Left cardiac atrium (tissue), 4 donors: ENCODE measurements at places on chromosomes 7 and 10.

- no peak for DNase-seq
Measured at GRCh38 chr10:98403812-98404504, 11.0 kb downstream of the PYROXD2 start.

DNA sequence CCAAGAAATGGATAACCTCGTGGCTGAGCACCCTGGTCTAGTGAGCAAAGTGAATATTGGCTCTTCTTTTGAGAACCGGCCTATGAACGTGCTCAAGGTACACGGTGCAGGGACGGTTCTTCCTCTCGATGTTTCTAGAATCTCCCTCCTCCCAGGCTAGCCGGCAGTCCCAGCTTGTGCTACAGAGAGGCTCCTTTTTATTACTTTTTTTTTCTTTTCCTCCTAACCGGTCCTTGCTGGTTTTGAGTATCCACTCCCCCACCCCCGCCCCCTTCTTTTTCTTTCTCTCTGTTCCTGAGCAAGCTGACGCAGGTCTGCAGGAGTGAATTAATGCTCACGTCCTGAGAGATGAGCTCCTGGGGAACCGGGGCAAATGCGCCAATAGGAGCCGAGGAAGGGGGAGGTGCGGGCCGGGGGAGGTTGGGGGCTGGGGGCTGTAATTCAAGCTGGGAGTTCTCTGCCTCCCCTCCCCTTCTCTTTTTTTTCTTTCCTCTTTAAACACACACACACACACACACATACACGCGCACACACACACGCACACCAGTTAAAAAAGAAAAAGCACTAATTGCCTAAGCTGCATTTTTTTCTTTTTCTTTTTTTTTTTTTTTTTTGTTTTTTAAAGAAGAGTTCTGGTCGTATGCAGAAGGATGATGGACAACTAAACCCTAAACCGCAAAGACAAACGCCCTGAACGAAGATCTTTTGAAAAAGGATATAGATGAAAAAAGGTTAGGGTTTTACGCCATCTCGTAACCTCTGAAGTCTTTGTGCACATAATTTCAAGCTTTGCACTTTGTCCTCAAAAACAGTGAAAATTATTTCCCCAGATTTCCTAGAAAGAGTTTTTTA lies 6.6 kb downstream of the CPA2 start:
- DNase-seq = no peak

DNA sequence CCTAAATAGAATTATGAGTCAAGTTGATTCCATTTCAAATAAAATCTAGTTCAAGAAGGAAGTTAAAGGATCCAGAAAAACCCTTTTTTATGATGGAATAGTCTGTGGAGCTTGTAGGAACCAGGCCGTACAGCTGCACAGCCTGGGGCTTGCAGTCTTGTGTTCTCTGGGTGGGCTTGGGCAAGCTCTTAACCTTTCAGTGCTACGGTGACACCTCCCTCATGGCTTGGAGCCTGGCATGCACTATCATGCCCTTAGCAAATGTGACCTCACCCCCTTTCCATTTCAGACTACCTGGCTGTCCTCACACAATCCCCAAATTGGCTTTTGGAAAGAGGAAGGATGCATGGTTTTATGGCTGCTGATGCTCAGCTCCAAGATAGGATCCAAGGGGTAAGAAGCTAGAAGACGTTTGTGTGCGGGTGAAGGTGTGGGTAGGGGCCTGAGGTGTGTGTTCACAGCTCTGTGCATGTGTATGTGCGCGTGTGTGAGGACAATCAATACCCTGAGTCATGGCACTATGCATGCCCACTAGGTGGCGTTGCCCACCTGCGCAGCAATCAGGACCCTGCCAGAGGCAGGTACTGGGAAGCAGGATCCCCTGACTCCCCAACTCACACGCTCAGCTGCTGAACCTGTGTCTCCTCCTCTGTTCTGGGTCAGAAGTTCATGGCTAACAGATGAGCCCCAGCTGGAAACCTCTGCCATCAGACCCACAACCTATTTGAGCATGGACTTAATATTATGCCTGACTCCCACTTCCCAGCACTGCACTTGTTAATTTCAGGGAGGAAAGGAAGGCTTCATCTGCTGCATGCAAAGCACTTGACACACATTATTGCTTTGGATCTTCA lies 113.4 kb downstream of the PTPN20 start:
- peak; percentile 60 for DNase-seq

GRCh38 chr7:99095698-99096097 lies 48.2 kb downstream of the SMURF1 start:
- DNase-seq = no peak

DNA sequence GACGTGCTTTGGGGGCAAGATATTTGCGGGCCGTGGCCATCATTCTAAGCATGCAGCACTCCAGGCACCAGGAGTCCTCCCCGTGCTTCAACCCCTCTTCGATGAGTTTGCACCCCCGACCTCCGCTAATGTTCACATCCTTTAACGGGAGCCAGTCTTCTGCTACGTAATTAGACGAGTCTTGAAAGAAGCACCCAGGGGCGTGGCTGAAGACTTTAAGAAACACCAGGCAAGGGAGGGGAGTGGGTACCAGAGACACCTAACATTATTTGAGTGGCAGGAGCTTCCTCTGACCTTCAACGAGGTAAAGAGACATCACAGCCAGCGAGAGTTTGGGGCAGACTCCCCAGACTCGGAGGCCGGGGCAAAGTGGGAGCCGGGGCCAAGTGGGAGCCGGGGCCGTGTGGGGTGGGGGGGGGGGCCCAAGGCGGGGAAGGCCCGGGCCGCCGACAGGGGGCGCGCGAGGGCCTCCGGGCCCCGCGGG lies 31.1 kb upstream of the TOMM7 start:
- peak; percentile 53 for DNase-seq

DNA sequence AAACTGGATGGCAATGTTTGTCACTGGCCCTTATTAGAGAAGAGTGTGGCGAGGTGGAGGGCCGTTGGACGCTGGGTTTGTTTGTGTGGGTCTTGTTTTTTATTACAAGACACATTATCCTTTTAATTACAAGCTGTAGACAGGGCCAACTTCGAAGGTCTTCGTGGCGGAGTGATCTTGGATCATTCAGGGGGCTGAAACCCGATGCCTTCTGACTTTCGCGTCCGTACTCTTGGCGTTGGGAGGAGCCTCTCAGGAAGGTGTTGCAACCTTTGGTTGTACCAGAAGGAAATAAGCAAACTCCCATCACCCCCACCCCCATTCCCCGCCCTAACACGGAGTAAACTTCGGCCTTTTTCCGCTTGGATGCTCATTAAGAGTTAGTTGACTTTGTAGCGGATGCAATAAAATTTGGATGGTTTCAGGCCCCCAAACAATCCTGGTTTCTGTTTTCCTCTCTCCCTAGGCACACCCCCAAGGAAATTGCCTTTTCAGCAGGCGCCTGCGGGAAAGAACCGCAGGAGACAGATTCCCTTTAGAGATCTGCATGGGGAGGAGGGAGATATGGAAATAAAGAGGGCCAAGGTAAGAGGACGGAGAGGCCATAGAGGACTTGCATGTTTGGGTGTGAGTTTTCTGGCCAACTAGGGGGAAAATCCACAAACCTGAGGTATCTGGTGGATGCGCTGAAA lies 294.5 kb upstream of the NFE2L3 start:
- DNase-seq = peak; percentile 25

DNA sequence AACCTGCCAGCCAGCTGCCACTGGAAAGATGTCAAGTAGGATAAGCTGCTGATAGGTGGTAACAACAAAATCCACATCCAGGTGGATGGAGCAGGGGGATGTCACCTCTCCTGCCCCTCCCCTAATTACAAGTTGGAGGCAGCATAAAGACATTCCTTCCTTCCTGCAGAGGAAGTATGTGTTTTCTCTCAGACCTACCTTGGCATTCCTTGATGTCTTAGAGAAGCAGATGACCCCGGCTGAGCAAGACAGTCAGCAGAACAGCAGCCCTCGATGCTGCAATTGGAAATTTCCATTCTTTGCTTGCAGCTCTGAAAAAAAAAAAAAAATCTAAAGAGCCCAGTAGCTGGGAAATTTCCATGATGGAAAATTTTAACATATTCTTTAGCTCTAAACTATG lies 137.5 kb upstream of the MKLN1 start:
- DNase-seq = no peak
